NCI-H524 (cell line): ENCODE measurements at places on chromosomes 13 and 19.

- DNase-seq: no peak
Observed at GRCh38 chr19:56217039-56217949, 15.2 kb downstream of the ZSCAN5C start.

DNA sequence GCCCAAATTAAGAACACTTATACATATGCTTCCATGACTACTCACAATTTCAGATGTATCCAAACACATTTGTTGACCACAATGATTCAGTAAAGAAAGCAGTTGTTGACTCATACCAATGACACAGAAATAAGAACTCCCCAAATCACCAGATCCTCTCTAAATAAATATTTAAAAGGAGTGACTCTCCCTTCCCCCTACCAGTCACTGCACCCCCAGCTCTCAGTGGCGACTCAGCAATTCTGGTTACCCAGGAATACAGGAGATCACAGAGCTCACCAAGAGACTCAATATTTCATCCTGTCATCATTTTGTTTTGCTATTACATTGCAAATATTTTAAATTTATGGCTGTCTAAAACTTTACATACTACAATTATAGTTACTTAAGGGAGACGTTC is 131.5 kb downstream of the RGCC start:
- DNase-seq: no peak

- DNase-seq: no peak
Observed at GRCh38 chr19:47357788-47358680, 8.9 kb downstream of the DHX34 start.

GRCh38 chr13:66402066-66402465 is 828.1 kb downstream of the PCDH9 start:
- DNase-seq: no peak

- no peak for DNase-seq
Observed at GRCh38 chr13:21006141-21007005, 55.0 kb downstream of the LATS2 start.

DNA sequence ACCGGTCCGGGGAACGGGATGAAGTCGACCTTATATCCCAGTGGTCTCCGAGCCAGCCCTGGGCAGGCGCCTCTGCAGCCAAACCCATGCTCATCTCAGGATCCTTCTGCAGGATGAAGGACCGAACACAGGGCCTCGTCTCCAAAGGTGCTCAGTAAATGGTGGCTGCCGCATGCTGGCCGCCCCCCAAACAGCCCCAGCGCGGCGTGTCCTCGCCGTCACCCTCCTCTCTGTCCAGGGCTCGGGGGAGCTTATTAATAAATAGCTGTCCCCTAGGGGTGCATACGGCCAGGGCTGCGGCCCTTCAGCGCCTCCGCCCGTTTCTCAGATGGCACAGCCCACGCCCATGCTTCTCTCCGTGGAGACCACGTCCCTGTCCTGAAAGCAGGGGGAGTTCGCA is 32.6 kb upstream of the SPACA7 start:
- DNase-seq: no peak

DNA sequence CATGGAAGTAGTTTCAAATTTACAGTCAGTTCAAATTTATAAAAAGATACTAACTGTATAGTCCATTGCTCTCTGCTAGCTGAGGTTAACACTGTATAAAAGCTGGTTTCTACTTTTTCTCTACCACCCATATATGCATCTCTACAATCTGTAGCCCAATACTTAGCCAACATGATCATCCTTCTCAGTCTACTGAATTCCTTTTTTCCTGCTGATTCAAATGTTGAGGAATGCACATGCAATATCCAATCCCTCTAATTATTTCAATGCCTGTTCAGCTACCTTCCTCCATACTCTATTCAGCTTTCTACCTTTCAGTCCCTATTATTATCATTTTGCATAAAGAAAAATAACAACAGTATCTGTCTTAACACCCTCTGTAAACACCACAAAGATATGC is 15.6 kb downstream of the KPNA3 start:
- no peak for DNase-seq

- no peak for DNase-seq
Observed at GRCh38 chr19:48480558-48481500, 11.7 kb downstream of the CYTH2 start.

DNA sequence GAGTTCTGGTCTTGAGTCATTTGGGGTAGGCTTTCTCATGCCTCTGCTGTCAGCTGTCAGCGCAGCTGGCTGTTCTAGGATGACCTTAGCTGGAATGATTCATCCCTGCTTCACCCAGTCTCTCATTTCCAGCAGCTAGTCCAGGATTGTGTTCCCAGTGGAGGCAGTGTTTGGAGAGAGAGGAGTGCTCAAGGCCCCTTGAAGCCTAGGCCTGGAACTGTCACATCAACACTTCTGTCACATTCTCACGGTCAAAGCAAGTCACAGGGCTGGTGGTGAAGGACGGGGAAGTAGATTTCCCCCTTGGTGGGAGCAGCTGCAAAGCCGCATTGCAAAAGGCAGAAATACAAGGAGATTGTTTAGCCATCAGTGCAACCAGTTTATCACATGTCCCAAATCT is 15.2 kb downstream of the TPT1 start:
- DNase-seq: no peak

GRCh38 chr13:107842562-107843180 is 372.7 kb downstream of the LIG4 start:
- DNase-seq: peak; percentile 67

GRCh38 chr19:36483653-36484052 is 5.7 kb downstream of the ZNF566 start:
- no peak for DNase-seq

DNA sequence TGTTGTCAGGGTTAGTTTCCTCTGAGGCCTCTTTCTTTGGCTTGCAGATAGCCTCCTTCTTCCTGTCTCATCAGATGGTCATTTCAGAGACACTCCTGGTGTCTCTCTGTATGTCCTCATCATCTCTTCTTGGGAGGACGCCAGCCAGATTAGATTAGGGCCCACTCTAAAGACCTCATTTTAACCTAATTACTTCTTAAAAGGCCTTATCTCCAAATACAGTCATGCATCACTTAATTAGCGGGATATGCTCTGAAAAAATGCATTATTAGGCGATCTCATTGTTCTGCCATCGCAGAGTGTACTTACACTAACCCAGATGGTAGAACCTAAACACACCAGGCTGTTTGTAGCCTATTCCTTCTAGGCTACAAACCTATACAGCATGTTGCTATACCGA is 89.0 kb downstream of the CDK8 start:
- peak; percentile 55 for DNase-seq

DNA sequence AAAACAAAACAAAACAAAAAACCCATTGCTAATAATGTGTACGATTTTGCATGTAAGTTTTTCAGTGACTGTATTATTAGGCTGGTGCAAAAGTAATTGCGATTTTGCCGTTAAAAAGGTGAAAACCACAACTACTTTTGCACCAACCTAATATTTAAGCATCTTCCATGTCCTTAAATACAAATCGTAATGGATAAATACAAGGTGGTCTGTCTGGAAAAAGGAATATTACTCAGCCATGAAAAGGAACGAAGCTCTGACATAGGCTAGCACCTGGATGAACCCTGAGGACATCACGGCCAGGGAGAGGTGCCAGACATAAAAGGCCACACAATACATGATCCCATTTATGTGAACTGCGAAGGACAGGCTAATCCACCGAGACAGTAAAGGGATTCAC is 33.2 kb downstream of the GADD45B start:
- no peak for DNase-seq

GRCh38 chr19:40413291-40413845 is at the start of gene PRX:
PRX (minus strand) TSS chr19:40413378; CDS start chr19:40407932, 5,446 bp downstream.
- peak; percentile 63 for DNase-seq

GRCh38 chr13:92781965-92782690 is 444.5 kb upstream of the GPC6 start:
- no peak for DNase-seq

DNA sequence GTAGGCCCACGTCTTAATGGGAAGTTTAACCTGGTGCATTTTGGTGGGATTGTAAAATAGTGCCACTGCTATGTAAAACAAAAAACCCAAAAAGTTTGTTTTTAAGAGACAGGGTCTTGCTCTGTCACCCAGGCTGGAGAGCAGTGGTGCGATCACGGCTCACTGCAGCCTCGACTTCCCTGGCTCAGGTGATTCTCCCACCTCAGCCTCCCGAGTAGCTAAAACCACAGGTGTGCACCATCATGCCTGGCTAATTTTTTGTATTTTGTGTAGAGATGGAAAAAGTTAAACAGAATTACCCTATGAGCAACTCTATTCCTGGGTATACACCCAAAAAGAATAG is 820 bp upstream of the REXO1 start:
- no peak for DNase-seq

GRCh38 chr13:76579701-76580100 is 306.5 kb downstream of the KCTD12 start:
- no peak for DNase-seq
